ENCODE measurements at places on chromosomes 13 and 19.

- peak; percentile 69 for DNase-seq
These were observed 6.7 kb downstream of the GRIN2D start for GRCh38 chr19:48400018-48400742.

- peak; percentile 95 for DNase-seq
These were observed at the start of the genes LSM7 and SPPL2B for GRCh38 chr19:2328401-2329148. Gene LSM7, minus strand, starts transcription at chr19:2328586. Its CDS starts 20 bp downstream, at chr19:2328566. Gene SPPL2B, plus strand, starts transcription at chr19:2328684. Its CDS starts 26 bp downstream, at chr19:2328710.

- peak; percentile 78 for DNase-seq
These were observed 33.7 kb downstream of the VSTM1 start for GRCh38 chr19:54029930-54030490.

- DNase-seq = no peak
These were observed 1746.2 kb upstream of the PRR20A start for GRCh38 chr13:55394470-55394869.

- no peak for DNase-seq
These were observed 9.0 kb downstream of the FPR3 start for GRCh38 chr19:51803967-51804366.

All from NCI-H69 (cell line).